NCI-H460 (cell line): ENCODE measurements at places on chromosomes 12 and 14.

GRCh38 chr14:104893435-104894207 lies 28.6 kb downstream of the CEP170B start:
- DNase-seq, result no peak

DNA sequence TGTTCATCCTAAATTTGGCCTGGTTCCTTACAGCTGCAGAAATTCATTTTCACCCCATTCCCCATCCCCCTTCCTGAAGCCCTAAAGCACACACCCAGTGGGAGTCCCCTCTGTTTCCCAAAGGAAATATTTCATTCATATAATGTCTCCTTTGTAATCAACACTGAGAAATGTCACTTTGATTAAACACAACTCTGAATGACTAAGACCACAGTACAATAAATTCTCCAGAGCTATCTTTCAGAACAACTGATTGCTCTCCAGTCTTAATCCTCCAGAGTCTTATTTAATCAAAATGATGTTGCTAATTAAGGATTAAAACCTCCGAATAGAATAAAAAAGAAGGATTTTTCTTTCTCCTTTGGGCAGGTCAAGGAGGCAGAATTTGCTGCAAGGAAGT lies 6.4 kb downstream of the SLC15A5 start:
- DNase-seq, result no peak

DNA sequence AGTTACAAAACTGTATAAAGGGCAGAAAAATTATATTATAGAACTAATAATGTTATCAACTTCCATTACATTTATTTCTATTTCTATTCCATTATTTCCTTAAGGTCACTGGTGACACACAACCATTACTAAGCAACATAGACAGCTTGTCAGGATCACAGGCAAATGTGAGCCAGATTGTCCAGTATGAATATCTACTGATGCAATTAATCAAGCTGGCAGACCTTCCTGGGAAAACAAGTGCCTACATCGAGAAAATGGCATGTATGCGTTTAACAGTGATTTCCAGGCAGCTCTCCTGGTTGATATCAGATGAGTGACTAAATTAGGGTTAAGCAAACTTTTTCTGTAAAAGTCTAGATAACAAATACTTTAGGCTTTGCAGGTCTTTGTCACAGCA lies 36.9 kb upstream of the TSPAN8 start:
- DNase-seq, result no peak

- no peak for DNase-seq
These were observed 68.3 kb downstream of the RERG start for GRCh38 chr12:15152868-15153267.

DNA sequence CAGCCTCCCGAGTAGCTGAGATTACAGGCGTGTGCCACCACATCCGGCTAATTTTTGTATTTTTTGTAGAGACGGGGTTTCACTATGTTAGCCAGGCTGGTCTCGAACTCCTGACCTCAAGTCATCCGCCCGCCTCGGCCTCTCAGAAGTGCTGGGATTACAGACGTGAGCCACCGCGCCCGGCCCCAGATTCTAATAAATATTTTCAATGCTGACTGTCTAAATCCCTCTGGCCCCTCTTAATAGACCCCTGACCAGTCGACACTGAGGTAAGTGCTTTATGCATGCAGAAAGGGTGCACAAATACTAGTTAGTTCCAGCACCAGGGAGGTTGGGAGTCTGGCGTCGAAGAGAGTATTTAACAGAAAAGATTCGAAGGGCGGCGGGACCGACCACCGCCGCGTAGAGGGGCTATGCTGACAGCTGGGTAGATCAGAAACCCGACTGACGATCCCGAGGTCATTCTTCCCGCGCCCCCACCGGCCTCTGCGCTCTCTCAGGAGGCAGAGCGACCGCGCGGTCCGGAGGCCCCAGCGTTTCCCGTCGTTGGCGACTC lies 1.1 kb upstream of the SPATS2 start:
- DNase-seq, result no peak

DNA sequence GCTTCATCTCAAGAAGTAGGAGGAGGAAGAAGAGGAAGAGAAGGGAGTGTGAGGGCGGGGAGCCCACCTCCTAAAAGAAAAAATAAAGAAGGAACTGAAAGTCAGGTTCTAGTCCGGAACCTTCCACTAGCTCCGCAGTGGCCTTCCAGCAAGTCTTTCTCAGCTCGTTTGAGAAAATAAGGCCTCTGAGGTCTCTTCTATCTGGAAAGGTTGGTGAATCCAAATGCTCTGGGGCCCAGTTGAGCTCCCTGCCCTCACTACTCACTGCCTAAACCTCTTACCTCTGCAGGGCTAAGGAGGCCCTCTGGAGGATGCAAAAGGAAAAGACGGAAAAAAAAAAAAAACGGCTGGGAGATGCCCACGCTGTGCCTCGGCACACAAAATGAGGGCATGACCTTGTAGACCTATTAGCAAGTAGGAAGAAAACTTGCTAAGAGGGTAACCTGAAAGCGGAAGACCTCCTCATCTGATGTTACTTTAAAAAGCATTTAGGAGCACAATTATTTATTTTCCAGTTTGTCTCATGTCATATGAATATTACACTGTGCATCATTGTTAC lies 35.9 kb downstream of the FBLN5 start:
- peak; percentile 50 for DNase-seq

DNA sequence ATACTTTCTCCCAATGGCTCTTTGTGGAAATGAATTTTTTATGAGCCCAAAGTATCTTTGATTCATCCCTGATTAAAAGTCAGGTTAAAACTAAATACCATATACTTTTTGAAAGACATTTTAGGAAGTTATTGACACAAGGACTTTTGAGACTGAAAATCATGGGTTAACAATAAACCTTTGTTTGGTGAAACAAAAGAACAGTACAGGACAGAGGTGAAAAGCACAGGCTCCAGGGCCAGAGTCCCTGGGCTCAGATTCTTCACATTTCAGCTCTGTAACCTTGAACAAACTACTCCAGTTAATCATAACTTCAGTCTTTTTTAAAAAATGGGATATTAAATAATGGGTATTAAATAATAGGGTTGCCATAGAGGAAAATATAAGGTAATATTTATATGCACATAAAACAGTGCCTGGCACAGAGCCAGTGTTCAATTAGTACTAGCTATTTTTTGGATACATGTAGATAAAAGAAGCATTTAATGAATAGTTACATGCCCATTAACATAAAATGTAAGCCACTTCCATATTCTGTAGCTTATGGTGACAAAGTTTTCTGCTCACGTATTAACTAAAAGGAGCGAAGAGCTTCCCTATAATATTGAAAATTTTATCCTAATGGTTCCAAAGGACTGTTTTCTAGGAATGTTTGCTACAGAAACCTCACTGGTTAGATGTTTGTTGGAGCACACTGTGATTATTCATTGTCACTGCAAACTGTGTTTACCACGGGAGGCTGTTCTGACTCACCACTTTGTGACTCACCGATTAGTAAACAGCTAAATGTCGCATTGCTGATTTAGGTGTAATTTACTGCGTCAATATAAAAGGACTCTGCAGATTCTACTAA lies 255.4 kb downstream of the DAD1 start:
- DNase-seq, result peak; percentile 93

GRCh38 chr12:69030321-69030720 lies 97.3 kb upstream of the CPM start:
- no peak for DNase-seq

DNA sequence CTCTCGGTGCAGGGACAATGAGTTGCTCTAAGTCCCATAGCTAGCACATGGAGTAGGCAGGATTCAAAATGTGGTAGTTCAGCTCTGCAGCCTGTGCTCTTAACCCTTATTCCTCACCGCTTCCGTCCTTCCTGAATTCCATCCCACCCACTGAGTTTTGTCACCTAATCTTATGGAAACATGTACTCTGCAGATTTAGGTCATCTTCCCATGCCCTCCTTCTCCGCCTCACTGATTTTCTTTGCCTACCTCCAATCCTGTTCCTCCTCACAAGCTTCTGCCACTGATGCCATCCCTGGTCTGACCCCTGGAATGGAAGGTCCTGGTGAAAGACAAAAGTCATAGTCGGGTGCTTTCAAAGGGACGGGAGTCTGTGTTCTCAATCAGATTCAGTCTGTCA lies 46.5 kb upstream of the ABCC9 start:
- no peak for DNase-seq

DNA sequence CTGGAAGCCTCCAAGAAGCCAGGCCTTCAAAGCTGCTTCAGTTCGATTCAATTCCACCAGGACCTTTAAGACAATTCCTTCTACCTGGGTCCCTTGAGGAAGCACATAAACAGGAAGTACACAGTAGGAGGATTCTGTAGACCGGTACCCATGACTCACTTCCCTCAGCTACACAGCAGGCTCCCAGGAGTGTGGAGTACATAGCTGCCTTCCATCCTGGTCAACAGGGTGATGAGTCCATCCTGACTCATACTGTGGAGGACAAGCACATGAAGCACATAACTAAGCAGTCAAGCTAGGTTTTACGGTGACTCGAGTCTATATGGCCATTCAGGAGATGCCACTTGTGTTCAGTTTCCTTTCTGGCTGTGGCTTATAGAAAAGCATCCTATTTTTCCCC lies 197.6 kb upstream of the RBM19 start:
- DNase-seq, result no peak

DNA sequence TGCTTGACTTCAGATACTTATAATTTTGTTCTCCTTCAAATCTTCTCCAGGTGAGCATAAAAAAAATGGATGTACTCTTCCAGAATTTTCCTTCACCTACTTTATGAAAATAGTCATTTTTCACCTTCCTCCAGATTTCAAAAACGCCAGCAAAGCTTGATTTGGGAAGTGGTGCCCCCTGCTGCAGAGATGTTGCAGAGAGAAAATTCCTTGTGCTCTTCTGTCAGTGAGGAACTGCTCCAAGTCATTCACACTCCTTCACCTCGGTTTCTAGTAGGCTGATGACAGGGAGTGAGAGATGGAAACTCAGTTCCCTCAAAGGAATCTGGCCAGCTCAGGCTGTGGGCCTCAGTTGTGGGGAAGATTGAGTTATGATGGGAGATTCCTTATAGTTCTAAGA lies 24.2 kb upstream of the RNASE3 start:
- no peak for DNase-seq

- DNase-seq, result no peak
These were observed 21.7 kb downstream of the L2HGDH start for GRCh38 chr14:50290306-50290705.

DNA sequence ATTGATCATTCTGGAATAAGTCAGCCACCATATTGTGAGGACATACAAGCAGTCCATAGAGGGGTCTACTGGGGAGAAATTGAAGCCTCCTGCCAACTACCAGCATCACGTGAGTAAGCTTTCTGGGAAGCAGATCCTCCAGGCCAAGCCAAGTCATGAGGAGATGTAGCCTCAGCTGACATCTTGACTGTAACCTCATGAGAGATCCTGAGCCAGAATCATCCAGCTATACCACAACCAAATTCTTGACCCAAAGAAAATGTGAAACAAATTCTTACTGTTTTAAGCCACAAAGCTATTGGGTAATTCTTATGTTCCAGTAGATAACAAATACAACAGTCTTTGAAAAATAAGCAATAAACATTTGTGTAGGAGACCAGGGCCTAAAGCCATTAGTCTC lies 479.4 kb upstream of the DCN start:
- DNase-seq, result no peak

GRCh38 chr14:85483037-85483436 lies 46.9 kb upstream of the FLRT2 start:
- DNase-seq, result no peak

GRCh38 chr12:2288875-2289274 lies 236.1 kb downstream of the CACNA1C start:
- DNase-seq, result no peak

GRCh38 chr12:75783093-75783877 lies 248.3 kb downstream of the PHLDA1 start:
- DNase-seq, result no peak

DNA sequence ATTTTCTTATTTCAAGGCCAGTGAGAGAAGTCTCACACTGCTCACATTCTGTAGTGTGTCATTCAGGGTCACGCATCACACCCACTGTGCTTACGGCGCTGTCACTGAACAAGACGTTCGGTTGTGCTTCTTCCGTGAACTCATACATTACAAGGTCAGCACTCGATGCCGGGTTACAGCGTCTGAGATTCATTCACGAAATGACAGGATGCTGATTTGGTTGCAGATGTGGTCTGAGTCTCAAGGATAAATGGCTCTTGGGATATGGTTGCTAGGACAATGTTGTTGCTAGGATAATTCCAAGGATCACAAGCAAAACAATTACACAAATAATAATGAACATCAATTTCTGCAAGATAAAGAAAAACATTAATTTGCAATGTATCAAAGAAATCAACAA lies 47.4 kb downstream of the STX2 start:
- no peak for DNase-seq

- no peak for DNase-seq
These were observed 25.8 kb upstream of the BEGAIN start for GRCh38 chr14:100612986-100613385.

- DNase-seq, result no peak
These were observed 23.9 kb downstream of the CLSTN3 start for GRCh38 chr12:7154042-7154441.

DNA sequence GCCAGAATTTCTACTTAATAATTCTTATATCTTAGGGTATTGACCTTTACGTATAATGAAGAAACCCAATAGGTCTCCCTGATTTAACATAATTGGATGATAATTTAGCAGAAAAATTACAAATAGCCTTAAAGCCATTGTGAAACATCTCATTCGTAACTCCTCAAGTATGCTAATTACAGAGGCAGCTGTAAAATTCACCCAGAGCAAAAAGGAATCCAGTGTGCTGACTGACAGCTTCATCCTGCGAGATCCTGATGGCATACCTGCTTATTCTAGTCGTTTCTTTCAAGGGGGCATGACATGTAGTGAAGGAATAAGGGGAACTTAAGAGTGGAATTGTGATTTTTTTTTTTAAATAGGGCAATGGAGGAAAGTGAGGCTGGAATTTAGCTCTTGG lies 291.5 kb downstream of the FUT8 start:
- DNase-seq, result no peak

DNA sequence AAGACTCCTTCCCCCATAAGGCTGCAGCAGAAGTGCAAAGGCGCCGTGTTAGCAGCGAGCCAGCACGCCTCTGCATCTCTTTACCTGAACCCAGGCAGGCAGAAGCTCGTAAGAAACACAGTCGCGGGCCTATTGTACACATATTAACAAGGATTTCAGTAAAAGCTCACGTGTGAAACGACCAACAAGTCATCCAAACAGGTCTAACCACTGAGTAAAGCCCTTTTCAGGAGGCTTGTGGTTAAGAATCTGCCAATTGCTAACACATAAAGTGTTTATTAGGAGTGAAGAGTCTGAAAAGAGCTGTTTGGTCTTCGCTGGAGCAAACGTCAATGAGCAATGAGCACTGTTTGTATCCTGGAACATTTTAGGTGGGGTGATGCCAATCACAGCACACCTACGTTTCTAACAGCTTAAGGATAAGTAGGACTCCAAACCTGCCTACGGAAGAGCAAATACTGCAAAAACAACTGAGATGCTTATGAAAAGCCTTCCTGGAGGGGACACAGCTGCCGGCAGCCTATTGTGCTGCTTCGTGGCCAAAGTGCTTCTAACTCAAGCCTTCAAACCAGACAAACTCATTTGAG lies 43.1 kb downstream of the PRKAB1 start:
- DNase-seq, result no peak

- no peak for DNase-seq
These were observed 81.0 kb downstream of the RPS29 start for GRCh38 chr14:49505041-49505766.

- no peak for DNase-seq
These were observed 38.4 kb upstream of the DDX11 start for GRCh38 chr12:31035226-31035625.
